Stimulated activated CD4-positive, alpha-beta T cell treated with anti-CD3 and anti-CD28 coated beads, Interleukin-1b, Interleukin-23, amount 100 ng/mL, for 24 hours (primary cell): ENCODE measurements at places on chromosomes 5 and 9.

GRCh38 chr5:146967646-146968045 lies 89.1 kb upstream of the PPP2R2B start:
- DNase-seq, result no peak

DNA sequence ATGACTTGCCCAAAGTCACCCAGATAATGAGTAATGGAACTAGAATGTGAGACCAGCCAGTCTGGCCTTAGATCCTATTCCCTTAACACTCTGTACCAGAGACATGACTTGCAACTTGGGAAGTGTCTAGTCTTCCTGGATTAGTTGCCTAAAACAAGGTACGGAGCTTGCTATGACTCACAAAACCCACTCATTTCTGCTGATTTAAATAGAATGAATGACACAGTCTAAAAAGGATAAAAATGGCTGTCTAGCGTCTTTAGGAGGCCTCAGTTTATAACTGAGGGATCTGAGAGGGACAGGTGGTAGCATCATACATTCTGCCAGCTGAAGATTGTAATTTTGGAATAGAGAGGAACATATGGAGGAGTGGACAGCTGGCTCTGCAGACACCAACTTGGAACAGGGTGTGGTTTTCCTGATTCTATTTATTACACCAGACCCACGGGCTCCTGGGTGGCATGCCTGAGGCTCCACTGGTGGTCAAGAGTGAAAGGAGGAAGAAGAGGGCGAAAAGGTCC lies 62.7 kb downstream of the ABLIM3 start:
- no peak for DNase-seq

DNA sequence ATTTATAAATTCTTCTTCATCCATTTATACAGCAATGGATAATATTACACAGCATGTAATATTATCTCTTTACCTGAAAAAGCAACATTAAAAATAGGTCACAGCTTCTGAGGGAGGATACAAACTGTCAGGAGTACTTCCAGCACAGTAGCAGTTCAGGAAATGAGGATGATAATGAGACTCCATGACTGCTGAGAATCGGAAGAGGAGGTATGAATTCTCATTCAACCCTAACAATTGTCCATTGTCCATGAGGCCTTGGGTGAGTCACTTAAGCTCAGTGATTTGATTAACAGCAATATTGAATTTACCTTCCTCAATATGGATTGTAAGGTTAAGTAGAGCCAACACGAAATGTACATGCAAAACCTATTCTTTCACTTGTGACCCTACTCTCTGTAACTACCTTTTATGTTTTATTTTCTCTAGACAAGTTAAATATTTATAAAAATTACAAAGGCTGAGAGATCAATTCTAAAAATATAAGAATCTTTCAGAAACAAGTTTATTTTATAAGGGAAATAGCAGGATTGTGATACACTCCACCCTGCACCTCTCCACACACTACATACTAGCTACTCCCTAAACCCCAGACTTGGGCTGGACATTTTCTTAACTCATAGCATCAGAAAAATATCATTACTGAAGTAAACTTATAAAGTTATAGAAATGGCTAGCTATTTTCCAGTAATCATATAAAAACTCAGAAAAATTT lies 159.1 kb upstream of the ACOT12 start:
- DNase-seq, result no peak

GRCh38 chr5:126377424-126377823 lies 45.8 kb upstream of the GRAMD2B start:
- no peak for DNase-seq

GRCh38 chr5:157285310-157286035 lies 19.6 kb downstream of the CYFIP2 start:
- no peak for DNase-seq

- no peak for DNase-seq
Observed at GRCh38 chr5:60379907-60380306, 320.1 kb downstream of the DEPDC1B start.

DNA sequence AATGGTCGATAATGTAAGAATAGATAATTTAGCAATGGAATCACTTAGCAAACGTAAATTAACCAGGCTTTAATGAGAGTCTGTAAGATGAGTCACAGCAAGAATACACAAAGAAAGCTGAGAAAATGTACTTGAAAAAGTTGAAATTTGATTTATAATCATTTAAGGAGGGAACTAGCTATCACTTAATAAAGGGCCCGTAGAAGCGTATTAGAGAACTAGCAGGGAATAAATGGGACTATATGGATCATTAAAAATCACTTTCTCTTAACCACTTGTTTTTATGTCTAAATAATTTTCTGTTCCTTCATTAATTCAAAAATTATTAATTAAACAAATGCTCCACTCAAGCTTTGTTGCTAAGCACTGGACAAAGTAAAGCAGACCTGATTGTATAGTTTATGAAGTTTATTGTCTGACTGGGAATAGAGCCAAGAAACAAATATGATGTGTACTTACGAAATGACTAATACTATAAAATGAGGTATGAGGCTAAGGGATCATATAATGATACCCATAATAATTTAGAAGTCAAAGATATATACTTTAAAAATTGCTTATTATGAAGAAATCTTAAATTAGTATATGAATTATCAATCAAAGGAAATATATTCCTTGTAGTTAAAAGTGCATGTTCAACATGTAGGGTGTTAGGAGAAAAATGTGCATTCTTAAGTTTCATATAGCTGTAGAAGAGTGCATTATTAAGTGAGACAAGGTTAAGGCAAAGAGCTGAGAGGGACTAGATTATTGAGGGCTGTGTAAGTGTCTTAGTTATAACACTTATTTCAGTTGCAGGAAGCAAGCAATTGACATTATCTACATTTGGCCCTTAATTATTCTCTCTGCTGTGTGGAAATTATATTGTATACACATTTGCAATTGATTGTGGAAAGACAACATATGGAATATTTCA lies 196.8 kb downstream of the PRDM9 start:
- DNase-seq, result no peak

GRCh38 chr5:140362875-140363630 lies 3.1 kb downstream of the SLC4A9 start:
- peak; percentile 73 for DNase-seq

GRCh38 chr9:123468541-123468940 lies 112.5 kb downstream of the CRB2 start:
- no peak for DNase-seq

DNA sequence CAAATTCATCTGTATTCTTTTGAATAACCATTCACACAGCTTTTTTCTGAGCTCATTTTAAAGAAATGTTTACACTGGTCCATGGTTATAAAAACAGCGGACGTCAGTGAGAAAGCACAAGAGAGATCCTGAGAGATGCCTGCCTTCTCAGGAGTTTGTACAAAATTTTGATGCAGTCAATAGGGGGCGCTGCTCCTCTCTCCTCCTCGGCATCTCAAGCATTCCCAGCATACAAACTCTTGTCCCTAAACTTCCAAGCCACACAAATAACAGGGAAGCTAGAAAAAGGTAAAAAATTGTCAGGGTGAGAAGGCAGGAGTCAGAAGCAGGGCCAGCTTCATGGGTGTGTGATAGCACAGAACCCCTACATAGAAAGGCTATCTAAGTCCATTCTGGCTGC lies 11.2 kb upstream of the CCDC152 start:
- DNase-seq, result no peak

DNA sequence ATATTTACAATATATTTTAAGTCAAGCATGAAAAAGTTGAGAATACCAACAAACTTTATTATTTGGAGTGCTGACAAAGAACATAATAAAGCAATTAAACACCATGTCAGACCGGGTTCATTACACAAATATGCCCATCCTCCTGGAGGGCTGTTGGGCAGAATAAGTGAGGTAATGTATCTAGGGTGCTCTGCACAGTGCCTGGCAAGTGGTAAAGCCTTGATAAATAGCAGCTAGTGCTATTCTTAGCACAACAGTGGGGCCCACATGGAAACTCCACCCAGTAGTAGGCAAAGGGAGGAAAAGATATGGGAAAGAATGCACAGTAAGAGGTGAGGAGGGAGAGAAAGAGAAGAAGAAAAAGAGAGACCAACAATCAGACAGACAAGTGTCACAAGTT lies 97.7 kb downstream of the SLC1A3 start:
- no peak for DNase-seq

GRCh38 chr9:117029341-117029740 lies 342.2 kb downstream of the TRIM32 start:
- DNase-seq, result no peak

- DNase-seq, result no peak
Observed at GRCh38 chr9:36717276-36717675, 144.6 kb downstream of the MELK start.

DNA sequence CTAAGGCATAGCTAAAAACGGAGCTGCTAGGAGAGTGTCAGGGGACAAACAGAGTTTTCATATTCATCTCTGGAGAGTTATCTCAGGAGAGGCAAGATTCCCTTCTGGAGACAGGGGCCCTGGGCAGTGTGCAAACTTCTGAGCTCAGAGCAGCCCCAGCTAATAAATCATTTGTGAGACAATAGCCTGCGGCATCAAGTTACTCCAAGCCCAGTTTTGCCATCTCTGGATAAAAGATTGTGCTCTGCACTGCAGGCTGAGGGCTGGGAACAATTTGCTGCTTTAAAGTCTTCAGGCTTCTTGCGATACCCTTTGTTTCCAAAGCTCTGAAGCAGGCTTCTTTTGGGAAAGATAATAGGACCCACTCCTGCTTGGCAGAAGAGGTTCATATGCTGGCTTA lies 164.3 kb upstream of the BRINP1 start:
- DNase-seq, result no peak

GRCh38 chr5:114223866-114224265 lies 138.0 kb upstream of the KCNN2 start:
- no peak for DNase-seq

DNA sequence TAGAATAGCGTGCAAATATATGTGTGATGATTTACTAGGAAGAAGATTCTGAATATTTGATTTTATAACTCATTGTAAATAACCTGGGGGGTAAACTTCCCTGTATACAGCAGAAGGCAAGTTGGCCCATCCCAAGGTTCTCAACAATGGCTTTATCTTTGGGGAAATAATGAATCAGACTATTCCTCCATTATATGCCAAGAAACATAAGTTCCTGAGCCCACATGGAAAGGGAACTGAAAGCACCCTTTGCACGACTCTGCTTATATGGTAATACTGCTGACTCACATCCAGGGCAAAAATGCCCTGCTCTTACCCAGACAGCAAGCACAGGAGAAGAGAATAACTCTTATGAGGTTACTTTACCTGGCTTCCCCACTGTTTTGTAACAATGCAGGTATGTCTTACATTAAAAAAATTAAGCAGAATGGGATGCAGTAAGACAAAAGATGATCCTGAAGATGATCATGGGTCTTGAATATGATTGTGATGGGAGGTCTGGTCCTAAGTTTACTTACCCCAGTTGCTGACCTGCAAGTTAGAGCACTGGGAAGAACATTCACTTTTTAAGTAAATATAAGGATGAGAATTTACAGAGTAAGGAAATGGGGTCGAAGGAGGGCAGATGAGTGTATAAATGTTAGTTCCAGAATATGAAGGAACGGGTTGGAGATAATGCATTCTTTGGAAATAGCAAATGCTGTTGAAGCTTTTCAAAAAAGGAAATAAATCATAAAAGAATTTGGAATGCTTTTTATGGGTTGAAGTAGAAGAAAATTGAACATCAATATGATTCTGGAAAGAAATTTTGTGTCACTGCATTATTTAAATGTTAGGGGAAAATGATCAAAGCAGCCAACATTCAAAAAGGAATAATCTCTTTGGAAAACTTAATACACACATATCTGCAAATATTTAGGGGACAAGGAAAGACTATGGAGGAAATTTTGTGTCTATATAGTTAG lies 428.4 kb upstream of the MPDZ start:
- DNase-seq, result no peak

GRCh38 chr5:11602298-11602697 lies 301.9 kb downstream of the CTNND2 start:
- DNase-seq, result no peak

DNA sequence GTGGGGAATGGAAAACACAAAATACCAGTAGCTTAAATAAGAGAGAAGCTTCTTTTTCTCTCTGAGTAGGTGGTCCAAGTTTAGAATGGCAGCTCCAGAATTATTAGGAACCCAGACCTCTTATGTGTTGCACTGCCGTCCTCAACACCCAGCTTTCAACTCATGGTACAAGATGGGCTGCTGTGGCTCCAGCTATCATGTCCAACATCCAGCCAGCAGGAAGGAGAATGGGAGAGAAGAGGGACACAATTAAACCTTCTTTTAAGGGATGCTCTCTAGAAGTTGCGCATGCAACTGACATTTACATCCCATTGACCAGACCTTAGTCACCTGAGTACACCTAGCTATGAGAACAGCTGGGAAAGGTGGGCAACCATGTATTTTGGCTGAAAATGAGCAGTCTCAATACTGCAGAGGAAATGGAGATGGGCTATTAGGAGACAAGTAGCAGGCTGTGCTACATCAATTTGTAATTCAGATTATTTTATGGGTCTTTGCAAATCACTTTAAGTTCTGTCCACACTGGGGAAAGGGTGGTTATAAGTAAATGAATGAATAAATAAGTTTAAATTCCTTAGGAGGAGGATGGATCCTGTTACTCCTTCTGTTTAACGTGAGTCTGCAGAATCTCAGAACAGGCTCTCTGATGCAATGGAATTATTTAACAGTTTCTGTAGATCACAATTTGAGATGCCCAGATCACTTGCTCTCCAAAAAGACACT lies 76.1 kb downstream of the SLC28A3 start:
- DNase-seq, result no peak

DNA sequence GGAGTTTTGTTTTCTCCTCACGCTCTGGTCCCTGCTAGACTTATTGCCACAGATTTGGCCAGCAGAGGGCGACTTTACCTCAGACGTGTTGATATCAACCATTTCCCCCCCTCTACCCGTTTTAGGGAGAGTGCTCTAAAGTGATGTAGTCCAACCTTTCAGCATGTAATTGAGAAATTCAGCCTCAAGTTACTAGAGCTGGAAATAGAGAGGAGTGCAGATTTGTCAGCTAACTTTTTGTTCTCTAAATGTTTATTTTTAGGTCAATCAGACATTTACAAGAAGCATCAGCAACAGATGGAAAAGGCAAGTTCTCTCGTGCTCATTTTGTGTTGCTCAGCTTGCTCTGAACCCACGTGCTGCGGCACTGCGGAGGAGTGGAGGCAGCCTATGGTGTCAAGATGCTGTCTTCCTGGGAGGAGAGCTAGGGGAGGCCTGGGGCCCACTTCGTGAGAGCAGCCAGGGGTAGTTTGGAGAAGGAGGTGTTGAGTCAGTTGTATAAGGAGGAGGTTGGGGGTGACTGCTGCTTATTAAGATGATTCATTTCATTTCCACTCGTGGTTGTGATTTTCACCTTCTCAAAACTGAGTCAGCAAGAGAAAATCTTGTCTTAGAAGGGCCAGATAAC lies 53.6 kb downstream of the GPR107 start:
- DNase-seq, result peak; percentile 91

DNA sequence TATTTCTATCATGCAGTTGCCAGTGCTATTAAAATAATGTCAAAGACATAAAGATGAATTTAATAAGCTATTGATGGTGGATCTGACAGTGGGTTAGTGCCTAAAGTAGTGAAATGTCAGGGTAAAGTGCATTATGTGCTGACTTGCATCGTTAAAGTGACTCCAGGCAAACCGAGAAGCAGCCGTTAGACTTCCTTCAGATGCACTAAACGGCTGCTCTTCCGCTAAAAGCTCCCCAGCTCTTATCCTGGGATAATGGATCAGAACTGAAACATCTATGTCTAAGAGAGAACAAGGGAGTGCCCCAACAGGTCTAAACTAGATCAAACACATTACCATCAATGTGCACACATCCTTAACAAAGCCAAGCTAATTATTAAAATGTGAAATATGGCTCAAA lies 468.2 kb downstream of the NTRK2 start:
- DNase-seq, result no peak
